T-helper 1 cell (primary cell): ENCODE measurements at places on chromosomes 5 and 9.

DNA sequence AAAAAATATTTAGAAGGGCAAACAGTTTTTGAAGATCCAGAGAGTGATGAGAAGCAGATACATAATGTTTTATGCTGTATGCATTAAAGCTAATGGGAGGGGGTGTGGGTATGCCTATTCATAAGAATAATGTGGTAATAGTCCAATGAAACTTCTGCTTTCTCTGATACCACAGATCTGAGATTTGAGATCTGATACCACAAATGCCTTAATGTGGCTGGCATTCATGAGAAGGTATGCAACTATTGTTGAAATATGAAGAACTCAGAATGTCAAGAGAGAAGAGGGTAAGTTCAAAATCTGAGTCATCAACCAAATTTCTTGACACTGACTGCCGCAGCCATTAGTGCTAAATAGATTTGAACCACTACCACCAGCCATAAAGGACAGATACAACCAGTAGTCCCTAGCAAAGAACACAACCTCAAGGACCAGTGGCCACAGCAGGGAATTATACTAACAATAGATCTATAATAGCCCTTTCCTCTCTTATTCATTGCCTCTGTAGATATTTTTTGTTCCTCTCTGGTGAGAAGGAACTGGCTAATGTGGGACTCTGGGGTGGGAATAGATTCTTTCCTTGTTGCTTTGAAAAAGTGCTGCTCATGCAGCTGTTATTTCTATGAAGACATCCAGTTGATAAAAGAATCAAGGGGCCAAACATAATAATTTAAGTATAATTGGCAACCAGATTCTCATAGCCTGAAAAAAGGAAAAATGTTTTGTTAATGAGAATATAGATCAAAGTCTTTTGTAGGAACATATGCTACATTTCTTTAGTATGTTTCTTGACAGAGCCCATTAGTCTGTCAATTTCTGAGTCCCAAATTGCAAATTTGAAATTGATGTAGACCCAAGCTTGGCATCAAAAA, 256.5 kb upstream of the ZNF608 start:
- no peak for DNase-seq

DNA sequence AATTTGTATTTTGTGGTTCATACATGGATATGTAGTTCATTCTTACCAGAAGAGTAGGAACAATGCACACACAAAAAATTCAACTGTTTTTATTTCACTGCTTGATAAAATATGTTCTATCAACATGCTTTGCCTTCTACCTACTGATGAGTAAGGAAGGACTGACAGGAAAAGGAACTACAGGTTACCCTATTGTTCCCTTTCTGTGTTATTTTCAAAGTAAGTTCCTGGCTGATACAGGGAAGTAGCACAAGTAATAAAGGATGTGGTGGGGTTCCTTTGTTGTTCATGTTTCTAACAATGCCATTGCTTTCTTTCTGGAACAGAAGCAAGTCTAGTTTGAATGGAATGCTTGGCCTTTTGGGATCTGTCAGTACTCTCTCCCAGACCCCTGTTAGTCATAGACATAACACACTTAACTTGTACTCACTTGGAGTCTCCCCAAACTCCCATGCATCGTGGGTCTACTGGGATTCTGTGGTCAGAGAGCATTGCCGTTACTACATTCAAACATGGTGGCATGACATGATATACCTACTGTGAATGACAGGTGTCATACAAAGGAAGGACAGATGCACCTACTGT, 20.2 kb upstream of the ALDOB start:
- DNase-seq: no peak

GRCh38 chr5:34914671-34915138, 599 bp downstream of the RAD1 start:
- no peak for DNase-seq

- no peak for DNase-seq
Measured at GRCh38 chr5:145682197-145682899, 152.8 kb downstream of the PRELID2 start.

- DNase-seq: no peak
Measured at GRCh38 chr9:132048201-132048600, 31.5 kb downstream of the MED27 start.

GRCh38 chr5:150559088-150559487, 51.2 kb downstream of the NDST1 start:
- no peak for DNase-seq

- no peak for DNase-seq
Measured at GRCh38 chr9:93684161-93684765, 107.9 kb downstream of the PHF2 start.

- no peak for DNase-seq
Measured at GRCh38 chr5:140090251-140090650, 23.7 kb upstream of the PURA start.

GRCh38 chr9:124810663-124811355, 33.9 kb downstream of the OLFML2A start:
- no peak for DNase-seq

DNA sequence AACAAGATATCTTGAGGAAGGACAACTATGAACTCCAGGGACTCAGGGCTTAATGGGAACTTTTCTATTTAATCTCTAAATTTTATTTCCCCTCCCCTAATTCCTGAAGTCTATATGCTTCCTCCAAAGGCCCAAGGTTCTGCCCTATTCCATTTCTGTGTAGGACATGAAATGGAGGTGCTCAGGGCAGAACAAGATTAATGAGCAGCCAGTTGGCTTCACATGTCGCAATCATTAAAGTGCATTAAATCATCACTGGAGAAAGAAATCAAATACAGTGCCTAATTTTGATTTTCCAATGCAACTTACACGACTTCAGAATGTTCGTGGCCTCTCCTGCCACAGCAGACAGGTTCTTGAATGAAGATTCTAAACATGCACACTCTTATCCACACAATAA, 862.1 kb downstream of the PTPRD start:
- no peak for DNase-seq

DNA sequence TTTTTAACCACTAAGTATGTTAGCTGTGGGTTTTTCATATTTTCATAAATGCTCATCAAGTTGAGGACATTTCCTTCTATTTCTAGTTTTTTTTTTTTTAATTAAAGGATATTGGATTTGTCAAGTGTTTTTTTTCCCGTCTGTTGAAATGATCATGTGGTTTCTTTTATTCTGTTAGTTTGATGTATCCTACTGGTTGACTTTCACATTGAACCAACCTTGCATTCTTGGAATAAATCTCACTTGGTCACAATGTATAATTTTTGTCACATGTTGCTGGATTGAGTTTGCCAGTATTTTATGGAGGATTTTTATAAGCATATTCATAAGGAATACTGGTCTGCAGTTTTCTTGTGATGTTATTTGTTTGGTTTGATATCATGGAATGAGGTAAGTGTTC, 12.4 kb downstream of the FAM200C start:
- no peak for DNase-seq

DNA sequence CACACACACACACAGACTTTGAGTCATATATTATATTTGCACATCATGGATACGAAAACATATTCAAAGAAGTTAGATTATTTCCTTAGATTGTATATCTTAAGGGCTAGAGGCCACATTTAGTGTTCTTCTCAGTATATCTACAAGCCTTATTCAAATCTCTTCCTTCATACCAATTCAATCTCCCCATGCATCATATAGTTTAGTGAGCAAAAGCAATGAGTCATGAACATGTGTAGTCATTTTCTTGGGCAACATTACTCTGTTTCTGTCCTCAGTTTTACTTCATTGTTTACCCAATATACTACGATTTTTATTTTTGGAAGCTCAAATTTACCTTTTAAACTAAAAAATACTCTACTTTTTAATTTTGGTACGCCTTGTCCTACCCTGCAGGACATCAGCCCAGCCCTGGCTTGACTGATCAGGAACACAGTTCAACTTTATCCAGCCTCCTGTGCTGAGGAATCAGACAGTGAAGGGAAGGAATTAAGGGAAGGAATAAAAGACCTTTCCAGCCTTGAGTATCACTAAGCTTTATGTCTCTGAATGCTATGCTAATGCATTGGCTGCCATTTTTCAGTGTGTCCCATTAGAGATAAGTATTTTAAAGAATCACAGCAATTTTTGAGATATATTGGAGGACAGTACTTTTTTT, 101.7 kb upstream of the FST start:
- DNase-seq: no peak

DNA sequence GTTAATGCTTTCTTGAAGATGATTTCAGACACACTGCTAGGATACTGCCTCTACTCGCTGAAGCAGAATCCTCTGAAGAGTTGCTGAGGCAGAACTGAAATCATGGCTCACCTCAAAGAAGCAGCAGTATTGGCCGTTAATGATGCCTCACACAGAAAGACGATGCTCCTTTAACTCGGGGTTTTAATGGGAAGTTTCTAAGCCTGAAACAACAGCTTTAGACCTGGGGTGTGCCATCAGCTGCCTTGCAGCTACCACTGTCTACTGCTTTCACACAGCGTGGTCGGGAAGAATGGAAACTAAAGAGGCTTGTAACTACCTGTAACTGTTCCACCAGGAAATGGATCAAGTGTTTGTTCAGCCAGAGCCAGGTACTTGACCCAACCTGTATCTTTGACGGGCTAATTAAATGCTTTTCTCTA, at the start of gene CTXN3:
CTXN3 (plus strand) TSS at position 65 of the 422 bp plus-strand sequence. CDS start 8,440 bp downstream, outside the sequence.
- DNase-seq: no peak

- no peak for DNase-seq
Measured at GRCh38 chr5:74535926-74536325, 104.6 kb downstream of the ENC1 start.

DNA sequence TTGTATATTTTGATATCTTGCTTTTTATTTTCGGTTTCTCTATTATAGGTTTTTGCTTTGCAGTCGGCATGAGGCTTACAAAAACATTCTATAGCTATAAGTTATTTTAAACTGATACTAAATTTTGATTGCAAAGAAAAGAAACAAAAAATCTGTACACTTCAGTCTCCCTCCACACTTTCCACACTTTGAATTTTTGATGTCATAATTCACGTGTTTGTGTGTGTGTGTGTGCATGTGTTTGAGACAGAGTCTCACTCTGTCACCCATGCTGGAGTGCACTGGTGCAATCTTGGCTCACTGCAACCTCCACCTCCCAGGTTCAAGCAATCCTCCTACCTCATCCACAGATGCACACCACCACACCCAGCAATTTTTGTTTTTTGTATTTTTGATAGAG, 124.9 kb downstream of the MRPS30 start:
- no peak for DNase-seq

- no peak for DNase-seq
Measured at GRCh38 chr9:123863164-123863855, 66.6 kb downstream of the DENND1A start.

DNA sequence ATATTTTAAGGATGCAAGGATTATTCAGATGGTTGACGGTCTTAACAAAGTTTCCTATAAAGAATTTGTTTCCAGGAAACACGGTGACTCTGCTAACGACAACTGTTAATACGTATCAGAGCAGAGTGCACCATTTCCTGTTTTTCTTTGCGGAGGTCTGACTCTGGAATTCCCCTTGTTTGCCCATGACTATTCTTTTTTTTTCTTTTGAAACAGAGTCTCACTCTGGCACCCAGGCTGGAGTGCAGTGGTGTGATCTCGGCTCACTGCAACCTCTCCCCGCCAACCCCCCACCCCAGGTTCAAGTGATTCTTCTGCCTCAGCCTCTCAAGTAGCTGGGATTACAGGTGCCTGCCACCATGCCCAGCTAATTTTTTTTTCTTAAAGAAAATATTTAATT, 115.9 kb downstream of the CDC42SE2 start:
- peak; percentile 52 for DNase-seq

GRCh38 chr5:10935536-10935935, 174.5 kb upstream of the DAP start:
- no peak for DNase-seq

DNA sequence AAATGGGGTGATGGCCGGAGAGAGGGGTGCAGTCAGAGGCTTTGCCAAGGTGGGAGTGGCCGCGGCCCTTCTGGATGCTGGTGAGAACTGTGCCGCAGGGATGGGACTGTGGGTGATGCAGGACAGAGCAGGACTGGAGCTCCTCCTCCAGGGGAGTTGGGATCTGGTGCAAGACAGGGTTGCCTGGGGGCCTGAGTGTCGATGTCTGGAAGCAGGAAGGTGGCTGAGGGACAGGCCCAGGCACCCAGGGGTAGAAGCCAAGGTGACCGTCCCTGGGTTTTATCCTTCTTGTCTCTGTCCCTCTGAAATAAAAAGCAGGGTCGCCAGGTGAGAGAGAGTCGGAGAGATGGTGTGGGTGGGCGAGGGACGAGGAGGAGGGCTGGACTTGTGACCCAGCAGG, 89.1 kb upstream of the IER5L start:
- no peak for DNase-seq

DNA sequence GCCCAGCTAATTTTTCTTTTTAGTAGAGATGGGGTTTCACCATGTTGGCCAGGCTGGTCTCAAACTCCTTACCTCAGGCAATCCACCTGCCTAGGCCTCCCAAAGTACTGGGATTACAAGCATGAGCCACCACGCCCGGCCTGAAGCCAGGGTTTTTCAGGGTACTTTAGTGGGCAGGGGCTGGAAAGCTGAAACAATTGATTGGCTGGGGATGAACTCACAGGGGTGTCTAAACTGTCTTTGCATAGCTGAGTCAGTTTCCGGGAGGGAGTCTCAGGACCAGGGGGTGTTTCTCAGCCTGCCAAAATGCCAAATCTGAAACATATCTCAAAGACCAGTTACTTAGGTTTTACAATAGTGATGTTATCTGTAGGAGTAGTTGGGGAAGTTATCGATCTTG, 46.1 kb downstream of the PRUNE2 start:
- DNase-seq: no peak

DNA sequence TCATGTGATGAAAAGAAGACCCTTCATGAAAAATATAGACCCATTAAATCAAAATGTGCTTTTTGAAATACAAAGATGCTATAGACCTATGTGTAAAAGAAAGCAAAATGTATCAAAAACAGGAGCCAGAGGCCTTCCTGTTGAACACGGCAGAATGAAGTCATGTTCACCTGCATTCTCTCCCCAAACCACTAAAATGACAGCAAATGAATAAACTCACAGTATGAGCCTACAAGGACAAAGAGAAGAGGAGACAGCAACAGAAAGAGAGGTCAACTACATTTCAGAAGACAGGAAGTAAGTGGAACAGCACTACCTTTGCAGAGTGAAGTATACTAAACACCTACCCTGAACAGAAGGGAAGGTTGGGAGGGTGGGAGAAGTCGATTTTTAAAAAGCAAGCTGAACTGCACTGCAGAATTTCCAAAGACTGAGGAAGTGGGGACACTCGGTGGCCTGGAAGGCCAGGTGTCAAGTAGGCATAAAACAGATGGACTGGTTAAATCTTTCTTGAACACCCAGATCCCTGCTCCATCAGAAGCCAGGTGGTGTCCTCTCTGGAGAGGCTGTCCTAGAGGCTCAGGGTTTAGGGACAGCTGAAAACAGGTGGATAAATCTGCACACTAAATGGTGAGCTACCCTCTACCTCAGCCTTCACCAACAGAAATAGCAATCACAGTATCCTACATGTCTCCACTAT, 48.9 kb downstream of the MED27 start:
- no peak for DNase-seq
